ENCODE measurements at places on chromosomes 4 and X.

DNA sequence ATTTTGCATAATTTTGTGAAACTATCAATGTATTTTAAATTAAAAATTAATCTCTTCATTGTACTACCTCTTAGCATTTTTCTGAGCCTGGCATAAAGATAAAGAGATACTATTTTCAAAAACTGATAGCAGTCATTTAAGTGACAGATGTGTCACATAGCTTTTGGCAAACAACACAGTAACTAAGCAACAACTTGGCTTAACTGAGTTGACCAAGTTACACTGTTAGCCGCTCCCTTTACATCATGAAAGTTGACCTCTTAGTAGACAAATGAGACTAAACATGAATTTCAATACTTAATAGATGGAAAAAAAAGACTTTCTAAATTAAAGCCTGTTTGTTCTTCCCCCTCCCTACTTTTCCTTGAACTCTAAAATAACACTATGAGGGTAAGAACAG, 62.0 kb downstream of the ATP8A1 start:
- no peak for DNase-seq

GRCh38 chr4:147325571-147325981, 155.3 kb upstream of the EDNRA start:
- no peak for DNase-seq

- no peak for DNase-seq
Observed at GRCh38 chr4:76722838-76723237, 175.1 kb downstream of the SOWAHB start.

GRCh38 chr4:184891816-184892397, 66.1 kb upstream of the ACSL1 start:
- DNase-seq, result no peak

DNA sequence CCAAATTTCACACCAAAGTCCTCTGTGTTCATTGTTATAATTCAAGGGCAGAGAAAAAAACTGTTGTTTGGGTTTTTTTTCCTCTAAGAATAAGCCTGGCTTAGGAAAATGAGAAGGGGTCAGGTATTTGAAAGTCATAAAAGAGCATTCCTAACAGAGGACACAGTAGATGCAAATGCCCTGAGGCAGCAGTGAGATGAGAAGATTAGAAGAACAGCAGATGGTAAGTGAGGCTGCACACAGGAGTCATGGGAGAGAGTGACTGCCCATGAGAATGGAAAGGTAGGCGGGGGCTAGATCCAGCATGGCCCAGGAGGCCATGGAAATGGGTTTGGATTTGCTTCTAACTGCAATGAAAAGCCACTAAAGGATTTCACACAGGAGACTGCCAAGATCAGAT, 107.5 kb upstream of the RBPJ start:
- DNase-seq, result no peak

- no peak for DNase-seq
Observed at GRCh38 chr4:39635023-39635422, 3.6 kb downstream of the SMIM14 start.

- no peak for DNase-seq
Observed at GRCh38 chr4:100566396-100566795, 48.6 kb upstream of the EMCN start.

- DNase-seq, result no peak
Observed at GRCh38 chr4:156217236-156217635, 263.6 kb upstream of the CTSO start.

DNA sequence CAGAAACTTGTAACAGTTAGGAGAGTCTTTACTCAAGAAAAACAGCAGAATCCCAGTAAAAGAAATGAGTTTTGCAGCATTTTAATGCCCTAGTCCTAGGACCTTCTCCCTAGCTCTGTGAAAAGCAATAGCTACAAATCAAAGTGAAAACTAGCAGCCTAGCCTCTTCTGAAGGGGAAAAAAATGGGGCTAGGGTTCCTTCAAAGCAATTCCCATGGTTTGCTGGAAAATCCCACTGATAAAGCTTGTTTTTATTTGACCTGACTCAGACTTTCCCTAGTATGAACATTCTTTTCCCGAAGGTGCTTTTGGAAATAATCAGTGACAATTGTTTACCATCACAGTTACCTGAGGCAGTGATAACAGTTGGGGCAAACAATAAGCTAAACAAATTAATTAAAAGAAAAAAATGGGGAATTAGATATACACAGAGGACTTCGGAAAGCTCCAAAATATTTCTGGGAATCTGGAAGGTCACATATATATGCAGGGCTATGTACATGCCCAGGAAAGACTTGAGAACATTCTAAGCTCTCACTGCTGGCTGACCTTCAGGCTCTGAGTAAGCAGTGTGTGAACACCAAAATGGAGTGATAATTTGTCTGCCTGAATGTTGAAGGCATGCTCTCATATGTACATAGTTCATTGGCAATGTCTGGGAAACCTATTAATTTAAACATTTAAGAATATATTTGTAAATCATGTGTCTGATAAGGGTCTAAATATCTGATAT, 285.9 kb downstream of the KCTD8 start:
- no peak for DNase-seq

- DNase-seq, result no peak
Observed at GRCh38 chrX:42459735-42460134, 318.2 kb downstream of the PPP1R2C start.

- no peak for DNase-seq
Observed at GRCh38 chrX:40383360-40383759, 197.4 kb upstream of the ATP6AP2 start.

DNA sequence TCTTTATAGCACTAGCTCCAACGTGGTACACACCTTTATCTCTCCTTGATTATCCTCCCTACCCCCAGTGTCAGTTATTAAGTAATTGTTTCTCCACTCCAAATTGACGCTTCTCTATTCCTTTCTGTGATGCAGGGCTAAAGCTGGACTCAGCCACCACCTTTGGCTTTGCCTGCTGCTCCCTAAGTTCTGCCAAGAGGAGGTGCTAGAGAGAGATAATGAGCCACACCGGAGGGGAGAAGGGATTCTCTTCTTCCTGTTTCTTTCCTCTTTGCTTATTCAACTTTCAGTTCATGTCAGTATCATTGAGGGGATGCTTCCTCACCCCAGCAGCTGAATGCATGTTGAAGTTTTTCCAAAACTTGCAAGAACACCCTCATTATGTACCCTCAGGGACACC, 176.5 kb downstream of the GBA3 start:
- DNase-seq, result no peak

DNA sequence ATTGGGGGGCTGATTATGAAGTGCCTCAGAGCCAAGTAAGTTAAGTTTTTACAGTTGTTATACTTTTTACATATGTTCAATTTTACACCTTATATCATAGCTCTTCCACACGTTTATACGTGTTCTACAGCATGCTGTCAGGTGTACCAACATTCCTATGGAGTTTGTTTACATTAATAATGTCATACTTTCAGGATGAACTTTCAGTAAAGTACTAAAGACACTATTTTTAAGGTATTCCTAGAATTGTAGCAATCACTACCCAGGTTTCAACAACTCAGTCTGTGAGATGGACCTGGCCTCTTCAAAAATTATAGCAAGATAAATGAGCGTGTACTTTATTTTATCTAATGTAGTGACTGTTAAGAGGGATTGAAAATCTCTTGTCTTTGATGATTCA, 92.6 kb downstream of the PTPN13 start:
- DNase-seq, result no peak

DNA sequence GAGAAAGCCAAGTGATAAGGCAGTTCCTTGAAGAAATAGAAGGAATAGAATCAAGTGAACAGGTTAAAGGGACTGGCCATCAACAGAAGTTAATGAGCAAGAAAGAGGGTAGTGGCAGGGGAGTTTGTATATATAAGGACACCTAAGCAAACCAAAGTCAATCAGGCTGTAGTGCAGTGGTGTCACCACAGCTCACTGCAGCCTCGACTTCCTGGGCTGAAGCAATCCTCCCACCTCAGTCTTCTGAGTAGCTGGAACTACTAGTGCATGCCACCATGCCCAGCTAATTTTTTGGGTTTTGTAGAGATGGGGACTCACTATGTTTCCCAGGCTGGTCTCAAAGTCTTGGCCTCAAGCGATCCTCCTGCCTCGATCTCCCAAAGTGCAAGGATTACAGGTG, 15.9 kb downstream of the ACOT9 start:
- DNase-seq, result no peak

DNA sequence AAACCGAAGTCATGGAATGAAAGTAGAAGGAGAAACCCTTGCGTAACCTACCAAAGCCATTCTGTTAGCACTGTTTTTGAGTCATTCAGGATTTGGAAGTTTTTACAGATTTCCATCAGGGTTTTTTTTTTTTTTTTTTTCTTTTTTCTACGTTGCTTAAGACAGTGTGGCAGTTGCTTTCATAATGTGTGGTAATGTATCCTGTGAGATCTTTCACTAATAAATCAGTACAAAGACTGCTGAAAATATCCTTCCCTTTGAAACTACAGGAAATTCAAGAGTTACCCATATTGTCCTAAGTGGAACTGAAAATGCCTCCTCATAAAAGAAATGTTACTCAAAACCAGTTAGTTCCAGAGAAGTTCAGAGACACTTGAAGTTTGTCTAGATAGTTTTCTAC, 137.8 kb downstream of the RAPGEF2 start:
- DNase-seq, result no peak

- no peak for DNase-seq
Observed at GRCh38 chrX:70336767-70337166, 46.9 kb downstream of the KIF4A start.

- no peak for DNase-seq
Observed at GRCh38 chrX:128365492-128365891, 313.3 kb upstream of the ACTRT1 start.

- DNase-seq, result no peak
Observed at GRCh38 chr4:39526765-39527295, 409 bp downstream of the UGDH start.

DNA sequence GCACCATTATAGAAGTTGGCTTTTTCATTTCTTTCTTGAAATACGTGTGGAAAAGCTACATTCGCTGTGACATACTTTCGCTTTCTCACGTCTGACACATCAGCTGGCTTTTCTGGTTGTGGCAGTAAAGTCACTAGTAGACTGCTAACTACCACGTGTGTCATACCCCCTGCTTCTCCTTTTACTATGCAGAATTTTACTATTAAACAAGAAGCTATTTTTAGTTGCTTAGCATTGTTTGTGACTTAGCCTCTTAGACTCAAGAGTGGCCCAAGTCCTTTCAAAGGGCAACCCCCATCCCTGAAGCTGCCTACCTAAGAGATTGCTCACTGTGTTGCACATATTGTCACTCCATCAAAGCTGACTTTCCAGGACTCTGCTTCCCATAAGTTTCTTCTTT, 2.1 kb upstream of the IL2 start:
- no peak for DNase-seq

DNA sequence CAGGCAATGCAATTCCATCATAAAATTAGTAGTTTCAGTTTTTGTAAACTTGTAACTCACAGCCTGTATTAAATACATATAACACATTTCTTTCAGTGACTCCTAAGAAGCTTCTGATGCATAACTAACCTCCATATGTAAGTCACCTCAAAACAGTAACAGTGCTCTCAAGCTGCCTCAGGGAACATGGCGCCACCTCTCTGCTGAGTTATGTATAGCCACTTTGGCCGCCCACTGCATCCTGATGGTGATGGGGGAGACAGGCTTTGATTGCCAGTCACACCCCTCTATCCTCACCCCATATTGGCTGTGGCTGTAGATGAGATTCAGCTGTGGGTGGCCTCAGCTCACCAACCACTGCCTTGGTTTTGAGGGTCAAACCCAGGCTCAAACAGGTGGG, 54.3 kb downstream of the LRBA start:
- DNase-seq, result no peak

- no peak for DNase-seq
Observed at GRCh38 chr4:150176547-150176946, 98.3 kb downstream of the DCLK2 start.

GRCh38 chr4:1207603-1208265, 35.4 kb upstream of the SPON2 start:
- DNase-seq, result no peak
